ENCODE measurements at places on chromosomes 16 and 17. TPM values are rescaled to one million over a fixed set of nuclear protein-coding genes. Genes with fewer than 3 reads are reported as not detected.
A peak's percentile ranks its signal among the peaks of the same experiment; 100 is the strongest.

GRCh38 chr16:68377667-68378393 is 67.0 kb downstream of the PRMT7 start:
- DNase-seq, result no peak

GRCh38 chr16:23959072-23959751 is 123.4 kb downstream of the PRKCB start:
- no peak for DNase-seq

DNA sequence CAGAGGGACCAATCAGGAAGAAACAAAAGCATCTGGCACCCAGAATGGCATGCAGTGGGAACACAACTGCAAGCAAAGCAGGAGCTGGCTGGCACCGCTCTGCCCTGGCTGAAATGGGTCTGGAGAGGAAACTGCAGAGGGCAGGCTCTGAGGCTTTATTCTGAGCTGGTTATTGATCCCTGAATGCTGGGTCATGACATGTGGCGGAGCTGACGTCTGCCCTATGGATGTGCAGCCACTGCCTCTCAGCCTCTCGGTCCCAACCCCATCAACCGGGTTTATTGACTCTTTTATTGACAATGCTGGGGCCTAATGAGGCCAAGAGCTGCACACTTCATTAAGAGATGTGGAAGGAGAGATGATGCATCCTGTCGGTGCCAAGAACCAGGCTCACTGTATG is 3.9 kb upstream of the SKAP1 start:
- DNase-seq, result no peak

DNA sequence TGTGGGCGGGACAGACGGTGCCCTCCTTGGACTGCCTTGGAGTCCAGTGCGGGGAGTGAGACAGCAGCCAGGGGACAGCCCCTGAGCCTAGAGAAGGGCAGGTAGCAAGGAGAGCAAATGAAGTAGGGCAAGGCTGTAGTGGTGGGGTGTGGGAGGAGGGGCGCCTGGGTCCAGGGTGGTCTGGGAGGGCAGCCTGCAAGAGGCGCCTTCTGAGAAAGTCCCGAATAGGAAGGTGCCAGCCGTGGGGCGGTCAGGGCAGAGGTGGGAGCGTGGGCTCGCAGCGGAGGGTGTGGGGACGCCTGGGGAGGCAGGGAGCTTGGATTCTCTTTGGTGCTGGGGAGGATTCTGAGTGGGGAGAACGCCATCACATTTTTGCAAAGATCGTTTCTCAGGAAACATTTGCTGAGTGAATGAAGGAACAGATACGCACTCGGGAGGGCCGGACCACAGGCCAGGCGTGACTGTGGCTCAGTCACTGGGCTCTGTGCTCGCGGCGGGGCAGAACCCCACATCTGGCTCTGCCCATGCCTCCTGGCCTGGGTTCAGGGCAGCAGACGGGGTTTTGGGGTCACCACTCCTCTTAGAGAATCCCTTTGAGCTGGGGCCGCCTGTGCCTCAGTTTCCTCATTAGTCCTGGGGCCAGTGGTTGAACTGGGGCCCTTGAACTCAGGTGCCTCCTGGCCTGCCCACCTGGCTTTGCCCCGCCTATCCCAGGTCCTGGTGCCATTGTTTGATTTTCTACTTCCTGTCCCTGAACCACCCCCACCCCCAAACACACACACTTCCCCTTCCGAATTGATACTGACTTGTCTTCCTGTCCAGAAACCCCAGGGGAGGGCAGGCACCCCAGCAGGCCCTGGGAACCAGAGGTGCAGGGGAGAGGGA is 4.2 kb downstream of the SNN start:
- DNase-seq, result no peak

DNA sequence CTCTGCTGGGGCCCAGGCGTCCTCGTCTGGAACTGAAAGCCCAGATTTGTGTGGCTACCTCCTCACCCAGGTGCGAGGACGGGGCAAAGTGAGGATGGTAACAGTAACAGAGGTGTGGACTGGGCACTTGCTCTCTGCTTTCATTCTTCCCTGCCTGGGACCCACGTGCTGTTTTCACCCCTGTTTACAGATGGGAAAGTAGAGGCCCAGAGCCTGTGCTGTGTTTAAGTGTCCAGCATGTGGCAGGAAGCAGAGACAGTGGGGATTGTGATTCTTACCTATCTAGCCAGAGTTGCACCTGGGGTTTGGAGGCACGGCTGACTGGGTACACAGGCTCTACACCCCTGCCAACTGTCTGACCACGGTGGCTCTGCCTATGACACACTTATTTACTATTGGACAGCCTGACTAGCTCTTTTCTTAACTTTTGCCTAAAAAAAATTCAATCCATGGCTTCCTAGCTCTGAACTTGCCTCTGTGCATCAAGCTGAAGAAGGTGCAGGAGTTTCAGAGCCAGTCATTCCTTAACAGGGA is 155.4 kb downstream of the CLEC16A start:
- no peak for DNase-seq

DNA sequence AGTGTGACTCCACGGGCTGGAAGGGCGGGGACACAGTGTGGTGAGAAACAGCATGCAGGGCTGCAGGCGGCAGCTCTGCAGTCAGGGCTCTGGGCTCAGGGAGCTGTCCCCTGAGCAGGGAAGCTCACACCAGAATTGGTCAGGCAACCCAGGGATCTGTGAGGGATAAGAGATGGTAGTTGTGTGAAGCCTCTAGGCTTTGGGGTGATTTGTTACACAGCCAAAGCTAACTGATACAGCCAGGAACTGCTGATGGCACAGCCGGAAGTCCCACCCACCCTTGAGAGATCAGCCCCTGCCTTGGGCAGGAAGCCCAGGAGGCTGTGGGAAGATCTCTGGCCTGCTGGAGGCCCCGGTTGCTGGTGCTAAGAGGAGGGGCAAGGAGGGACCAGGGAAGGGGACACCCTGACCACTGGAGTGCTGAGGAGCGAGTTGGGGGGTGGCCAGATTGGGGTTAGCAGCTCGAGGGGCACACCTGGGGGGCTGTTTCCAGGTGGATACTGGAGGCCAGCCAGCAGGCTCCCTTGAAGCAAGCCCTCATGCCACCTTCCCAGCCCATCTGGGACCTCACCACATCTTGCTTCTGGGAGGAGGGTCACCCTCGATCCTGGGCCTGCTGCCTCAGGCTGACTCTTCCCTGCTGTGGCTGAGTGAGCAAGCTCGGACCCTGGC is 25.2 kb downstream of the NPTX1 start:
- peak; percentile 38 for DNase-seq

- no peak for DNase-seq
These were observed 6.0 kb downstream of the TEKT3 start for GRCh38 chr17:15335446-15335845.

GRCh38 chr16:86221085-86221484 is 289.2 kb upstream of the FOXF1 start:
- no peak for DNase-seq

DNA sequence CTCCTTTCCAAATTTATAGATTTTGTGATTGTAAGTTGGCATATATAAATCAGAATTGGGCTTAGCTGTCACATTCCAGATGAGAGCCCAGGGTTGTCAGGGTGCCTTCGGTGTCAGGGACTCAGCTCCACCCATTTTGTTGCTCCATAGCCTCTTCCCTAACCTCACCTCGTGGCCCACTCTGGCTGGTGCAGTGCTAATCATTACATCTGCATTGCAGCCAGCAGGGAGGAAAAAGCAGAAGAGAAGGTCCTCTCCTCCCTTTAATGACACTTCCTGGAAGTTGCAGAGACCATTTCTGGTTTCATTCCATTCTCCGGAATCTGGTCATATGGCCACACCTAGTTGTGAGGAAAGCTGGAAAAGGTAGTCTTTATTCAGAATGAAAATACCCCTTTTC is 113.3 kb downstream of the CCT6B start:
- no peak for DNase-seq

- no peak for DNase-seq
These were observed 9.3 kb downstream of the PDF start for GRCh38 chr16:69321080-69321479.

GRCh38 chr17:77316651-77317050 is 175.9 kb downstream of the SEC14L1 start:
- no peak for DNase-seq

Gene RNF157
- 6.4 TPM for polyA plus RNA-seq

Gene EPX
- polyA plus RNA-seq, result not detected

Gene CCDC137
- 12.5 TPM for polyA plus RNA-seq

Gene ITGA2B
- polyA plus RNA-seq, result 0.53 TPM

Gene PRDM7
- not detected for polyA plus RNA-seq

Gene IL21R
- polyA plus RNA-seq, result 0.09 TPM

Gene CIAO2B
- 73.7 TPM for polyA plus RNA-seq

Gene CES1
- 34.8 TPM for polyA plus RNA-seq

Gene KRTAP9-8
- polyA plus RNA-seq, result not detected

Gene PRSS21
- 0.99 TPM for polyA plus RNA-seq

Gene KRTAP1-1
- polyA plus RNA-seq, result 0.68 TPM

Gene OR1A1
- not detected for polyA plus RNA-seq
